Stimulated activated CD4-positive, alpha-beta T cell treated with anti-CD3 and anti-CD28 coated beads, Interleukin-1b, Interleukin-23, amount 100 ng/mL, for 1 hour (primary cell): ENCODE measurements at places on chromosomes 5 and 9.

DNA sequence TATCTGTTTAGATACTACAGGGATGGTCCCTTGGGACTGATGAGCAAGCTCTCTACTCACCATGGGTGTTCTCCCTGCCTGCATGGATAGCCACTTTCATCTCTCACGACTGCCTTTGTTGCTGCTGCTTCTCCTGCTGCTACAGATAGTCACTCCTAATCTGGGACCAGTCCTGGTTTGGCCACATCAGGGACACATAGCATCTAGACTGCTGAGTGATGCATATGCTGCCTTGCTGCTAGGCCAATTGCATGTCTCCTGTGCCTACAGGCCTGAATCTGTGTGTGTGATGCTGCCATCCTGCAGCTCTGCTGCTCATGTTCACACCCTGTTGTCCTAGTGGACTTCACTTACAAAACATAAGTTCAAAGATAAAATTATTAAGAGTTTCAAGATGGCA, 297.1 kb downstream of the HCN1 start:
- DNase-seq, result no peak

DNA sequence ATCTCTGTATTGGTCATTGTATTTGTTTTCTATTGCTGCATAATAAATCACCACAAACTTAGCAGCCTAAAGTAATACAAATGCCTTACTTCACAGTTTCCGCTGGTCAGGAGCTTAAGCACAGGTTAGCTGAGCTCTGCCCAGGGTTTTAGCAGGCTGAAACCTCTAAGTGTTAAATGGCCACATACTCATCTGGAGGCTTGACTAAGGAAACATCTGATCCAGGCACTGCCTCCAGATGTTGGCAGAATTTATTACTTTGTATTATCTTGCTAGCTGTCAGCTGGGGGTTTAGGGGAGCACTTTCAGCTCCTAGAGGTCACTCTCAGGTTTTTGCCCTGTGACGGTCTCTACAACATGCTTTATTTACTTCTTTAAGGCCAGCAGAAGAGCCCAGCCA, 23.2 kb upstream of the RARS1 start:
- no peak for DNase-seq

DNA sequence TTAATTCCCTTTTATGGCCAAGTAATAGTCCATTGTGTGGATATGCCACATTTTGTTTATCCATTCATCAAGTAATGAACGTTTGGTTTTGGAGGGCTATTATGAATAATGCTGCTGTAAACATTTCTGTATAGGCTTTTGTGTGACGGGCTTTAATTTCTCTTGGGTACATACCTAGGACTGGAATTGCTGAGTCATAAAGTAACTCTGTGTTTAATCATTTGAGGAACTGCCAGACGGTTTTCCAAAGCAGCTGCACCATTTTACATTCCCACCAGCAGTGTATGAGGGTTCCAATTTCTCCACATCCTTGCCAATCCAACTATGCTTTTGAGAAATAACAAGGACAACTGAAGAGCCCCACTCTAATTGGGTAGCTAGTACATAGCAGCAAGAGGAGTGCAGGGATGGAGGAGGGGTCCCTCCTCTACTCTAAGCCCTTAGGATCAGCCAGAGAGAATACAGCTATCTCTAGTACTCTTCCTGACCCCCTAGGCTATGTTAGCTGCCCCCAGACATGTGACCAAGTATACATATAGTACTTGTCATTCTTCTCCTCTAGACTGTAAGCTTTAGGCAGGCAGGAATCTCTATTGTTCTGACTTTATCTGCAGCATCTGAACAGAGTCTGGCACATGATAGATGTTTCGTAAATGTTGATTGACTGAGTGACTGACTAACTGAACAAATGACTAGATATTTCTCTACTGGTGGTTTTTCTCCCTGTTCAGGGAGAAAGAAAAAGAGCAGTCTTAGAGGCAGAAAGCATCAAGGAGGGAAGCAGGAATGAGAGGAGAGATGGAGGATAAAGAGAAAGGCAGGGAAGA, 22.1 kb upstream of the MATR3 start:
- DNase-seq, result no peak

DNA sequence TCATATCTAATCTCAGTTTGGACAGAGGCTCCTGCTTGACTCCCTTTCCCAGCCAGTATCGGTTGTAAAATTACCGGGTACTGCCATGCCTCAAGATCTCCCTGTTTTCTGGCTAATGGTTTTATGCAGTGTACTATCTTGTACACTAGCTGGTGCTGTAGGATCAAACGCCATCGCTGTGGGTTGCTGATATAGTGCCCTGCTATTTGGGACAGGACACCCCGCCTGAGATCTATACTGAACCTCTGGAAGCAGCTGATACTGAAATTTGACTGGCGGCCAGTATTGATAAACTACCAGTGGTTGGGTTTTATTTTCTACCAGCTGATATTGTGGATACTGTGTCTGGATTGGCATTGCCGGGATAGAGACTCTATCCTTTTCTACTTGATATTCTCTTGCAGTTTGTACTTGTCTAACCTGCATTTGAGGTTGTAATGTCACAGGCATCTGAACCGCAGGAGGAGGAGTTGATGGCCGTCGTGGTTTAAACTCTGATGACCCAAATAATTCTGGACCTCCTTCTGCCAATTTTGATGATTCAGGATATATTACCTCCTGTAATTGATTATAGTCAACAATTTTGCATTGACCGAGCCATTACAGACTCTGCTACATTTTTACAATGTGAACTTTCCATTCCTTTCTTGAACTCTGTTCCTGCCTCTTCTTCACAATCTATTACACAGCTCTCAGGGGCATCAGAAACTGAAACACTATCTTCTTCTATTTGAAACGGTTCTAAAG, 112.5 kb upstream of the LARP1 start:
- DNase-seq, result no peak

- DNase-seq, result no peak
These were observed 18.9 kb downstream of the RPS23 start for GRCh38 chr5:82259172-82259800.

- DNase-seq, result no peak
These were observed 39.2 kb downstream of the NADK2 start for GRCh38 chr5:36202521-36202961.

DNA sequence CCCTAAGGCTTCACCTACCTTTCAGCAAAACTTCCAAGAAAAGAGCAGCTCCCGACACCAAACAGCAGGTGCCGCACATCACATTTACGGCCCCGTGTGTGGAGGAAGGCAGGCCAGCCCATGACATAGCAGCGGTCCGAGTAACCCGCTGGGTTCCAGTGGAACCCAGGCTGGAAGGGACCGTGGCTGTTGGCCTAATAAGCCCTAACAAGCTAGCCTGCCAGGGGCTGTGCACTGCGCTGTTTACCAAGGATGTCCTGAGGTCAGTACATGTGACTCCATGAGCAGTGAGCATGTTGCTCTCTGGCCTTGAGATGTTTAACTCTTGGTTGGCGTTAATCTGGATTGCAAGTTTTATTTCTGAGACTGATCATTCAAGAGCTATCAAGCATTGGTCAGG, 131.5 kb downstream of the FSTL4 start:
- DNase-seq, result no peak

GRCh38 chr9:69004836-69005235, 9.1 kb downstream of the PRKACG start:
- DNase-seq, result no peak

GRCh38 chr9:95626885-95627558, 110.3 kb upstream of the PTCH1 start:
- no peak for DNase-seq

GRCh38 chr9:126534431-126535186, 79.1 kb upstream of the LMX1B start:
- DNase-seq, result no peak

GRCh38 chr5:161406880-161407279, 139.6 kb downstream of the GABRB2 start:
- no peak for DNase-seq

DNA sequence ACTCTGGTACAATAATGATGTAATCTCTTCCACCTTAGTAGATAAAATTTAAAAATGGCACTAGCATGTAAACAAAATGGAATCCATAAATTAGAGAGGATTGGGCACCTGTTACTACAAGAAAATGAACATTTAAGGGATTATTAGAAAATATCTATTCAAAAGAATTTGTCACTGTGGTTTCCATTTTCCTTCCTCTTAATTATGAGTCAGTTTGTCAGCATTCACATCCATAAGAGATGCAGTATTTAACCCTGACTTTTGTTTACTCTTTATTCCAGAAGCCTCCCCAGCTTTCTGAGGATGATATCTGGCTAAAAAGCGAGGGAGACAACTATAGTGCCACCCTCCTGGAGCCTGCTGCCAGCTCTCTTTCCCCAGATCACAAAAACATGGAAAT, 72.1 kb downstream of the C9orf152 start:
- no peak for DNase-seq
